ENCODE measurements at places on chromosomes 11 and 22.

GRCh38 chr11:13384908-13385640 lies 77.9 kb downstream of the BTBD10 start:
- DNase-seq: no peak

DNA sequence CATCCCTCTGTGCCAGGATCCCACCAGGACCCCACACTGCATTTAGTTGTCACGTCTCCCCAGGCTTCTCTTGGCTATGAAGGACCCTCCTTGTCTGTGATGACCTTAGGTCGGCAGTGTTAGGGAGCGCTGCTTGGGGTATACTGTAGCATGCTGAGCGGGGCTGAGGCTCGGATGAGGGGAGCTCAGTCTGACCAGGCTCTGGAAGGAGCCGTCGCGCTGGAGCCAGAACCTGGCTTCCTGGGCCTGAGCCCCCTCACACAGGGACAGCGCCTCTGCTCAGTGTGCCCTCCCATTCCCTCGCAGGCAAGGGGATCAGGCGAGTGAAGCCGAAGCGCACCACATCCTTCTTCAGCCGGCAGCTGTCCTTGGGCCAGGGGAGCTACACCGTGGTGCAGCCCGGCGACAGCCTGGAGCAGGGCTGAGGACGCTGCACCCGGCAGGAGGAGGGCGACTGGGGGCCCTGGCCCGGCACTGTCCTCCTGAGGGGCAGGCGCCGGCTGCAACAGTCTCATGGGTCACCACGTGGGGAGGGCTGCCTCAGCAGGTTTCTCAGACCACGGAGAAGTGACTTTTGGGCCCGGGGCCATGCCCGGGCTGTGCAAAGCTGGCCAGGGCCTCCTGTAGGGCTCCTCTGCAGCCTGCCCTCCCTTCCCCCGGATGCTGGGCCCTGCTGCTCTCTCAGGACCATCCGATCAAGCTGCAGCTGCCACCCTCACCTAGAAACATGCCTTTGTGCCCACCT lies 11.5 kb upstream of the NEAT1 start:
- no peak for DNase-seq

DNA sequence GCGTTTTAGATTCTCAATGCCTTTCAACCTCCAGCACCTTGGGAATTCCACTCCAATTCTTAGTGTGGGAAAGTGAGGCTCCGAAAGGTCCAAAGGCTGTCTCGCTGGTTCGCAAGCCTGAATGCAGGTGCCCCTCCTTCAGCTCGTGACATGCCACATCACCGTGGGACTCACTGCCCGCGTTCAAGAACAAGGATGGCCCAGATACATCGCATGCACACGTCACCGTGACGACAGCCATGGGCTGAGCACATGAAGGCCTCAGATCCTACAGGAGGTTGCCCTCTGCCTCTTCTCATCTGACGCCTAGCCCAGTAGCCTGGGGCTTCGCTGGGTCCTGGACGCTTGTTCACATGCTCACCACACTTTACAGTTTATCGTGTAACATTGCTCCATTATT lies 4.4 kb upstream of the LINC01488 start:
- DNase-seq: no peak

- no peak for DNase-seq
Observed at GRCh38 chr22:49632199-49633009, 195.3 kb downstream of the BRD1 start.

- DNase-seq: no peak
Observed at GRCh38 chr22:27212102-27212501, 554.7 kb downstream of the MIAT start.

DNA sequence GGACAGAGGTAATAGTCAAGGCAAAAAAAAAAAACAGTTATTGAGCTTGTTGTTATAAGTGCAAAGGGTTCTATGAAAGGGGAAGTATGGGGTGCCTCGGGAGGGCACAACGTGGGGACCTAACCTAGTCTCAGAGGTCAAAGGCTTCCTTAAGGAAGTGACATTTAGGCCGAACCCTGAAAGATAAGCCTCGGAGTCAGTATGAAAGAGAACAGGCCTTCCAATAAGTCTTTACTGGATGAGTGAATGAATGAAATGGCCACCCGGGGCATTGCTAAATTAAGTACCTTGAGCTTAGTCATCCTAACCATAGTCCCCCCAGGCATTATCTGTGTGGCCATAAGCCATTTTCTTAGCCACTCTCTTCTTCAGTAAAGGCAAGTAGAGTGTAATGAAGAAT lies 19.7 kb downstream of the FLI1 start:
- no peak for DNase-seq

DNA sequence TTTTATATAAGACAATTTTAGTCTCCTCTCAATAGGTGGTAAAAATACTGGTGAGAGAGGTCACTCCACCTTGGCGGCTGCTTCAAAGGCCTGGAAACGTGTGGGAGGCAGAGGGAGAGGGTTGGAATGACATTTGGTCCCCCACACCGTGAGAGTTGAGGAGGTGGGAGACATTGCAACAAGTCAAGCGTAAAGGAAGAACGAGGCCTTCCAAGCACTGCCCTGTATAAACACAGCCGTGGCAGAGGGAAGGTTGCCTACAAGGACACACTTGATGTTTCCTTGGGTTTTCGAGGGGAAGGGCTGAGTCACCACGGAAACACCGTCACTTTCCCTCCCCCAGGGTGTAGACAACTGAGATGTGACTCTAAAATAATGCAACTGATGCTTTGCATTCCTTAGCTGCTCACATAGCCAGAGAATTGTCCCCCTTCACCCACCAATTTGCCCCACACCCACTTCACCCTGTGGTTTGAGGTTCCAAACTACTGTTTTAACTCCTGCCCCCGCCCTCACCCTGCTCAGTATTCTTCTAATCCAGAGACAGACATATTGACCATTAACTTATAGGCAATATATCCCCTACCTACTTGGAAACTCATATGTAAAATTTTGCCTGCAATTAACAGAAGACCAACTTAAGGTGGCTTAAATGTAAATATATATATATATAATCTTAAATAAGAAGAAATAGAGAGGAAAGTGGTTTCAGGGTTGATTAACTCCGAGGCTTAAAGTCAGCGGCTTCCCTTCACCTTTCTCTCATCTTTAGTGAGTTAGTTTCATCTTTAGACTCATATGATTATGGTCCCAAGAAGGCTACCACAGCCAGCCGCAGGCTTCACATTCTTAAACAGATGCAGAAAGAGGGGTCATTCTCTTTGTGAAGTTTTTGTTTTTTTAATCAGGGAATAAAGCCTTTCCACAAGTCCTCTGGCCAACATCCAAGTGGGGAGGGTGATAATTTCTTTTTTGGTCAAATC lies 54.1 kb upstream of the BDNF start:
- DNase-seq: no peak

- DNase-seq: no peak
Observed at GRCh38 chr11:128725630-128726319, 31.9 kb downstream of the FLI1 start.

DNA sequence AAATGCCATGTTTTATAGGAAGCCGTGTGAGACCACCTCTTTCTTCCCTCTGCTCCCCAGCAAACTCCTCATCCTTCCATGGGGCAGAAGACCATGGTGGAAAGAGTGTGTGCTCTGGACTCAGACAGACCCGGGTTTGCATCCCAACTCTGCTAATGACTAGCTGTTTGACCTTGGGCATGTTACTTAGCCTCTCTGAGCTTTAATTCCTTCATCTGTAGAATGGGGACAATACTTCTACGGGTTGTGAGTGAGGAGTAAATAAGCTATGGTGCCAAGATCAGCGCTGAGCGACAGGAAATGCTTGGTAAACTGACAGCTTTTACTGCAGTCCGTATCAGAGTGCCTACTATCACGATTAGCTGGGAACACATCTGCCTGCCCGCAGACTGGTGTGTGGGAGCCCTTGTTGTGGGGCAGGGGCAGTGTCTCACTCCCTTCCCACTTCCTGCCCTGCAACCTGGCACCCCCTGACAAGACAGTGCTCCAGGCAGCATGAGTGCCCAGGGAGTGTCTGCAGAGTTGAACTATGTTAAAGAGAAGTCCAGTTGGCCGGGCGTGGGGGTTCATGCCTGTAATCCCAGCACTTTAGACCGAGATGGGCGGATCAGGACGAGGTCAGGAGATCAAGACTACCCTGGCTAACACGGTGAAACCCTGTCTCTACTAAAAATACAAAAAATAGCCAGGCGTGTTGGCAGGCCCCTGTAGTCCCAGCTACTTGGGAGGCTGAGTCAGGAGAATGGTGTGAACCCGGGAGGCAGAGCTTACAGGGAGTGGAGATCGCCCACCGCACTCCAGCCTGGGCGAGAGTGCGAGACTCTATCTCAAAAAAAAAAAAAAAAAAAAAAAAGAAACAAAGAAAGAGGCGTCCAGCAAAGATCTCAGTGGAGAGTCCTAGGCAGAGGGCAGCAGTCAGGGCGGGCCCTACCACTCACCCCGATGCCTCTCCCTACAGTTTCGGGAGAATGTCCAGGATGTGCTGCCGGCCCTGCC lies 2.2 kb downstream of the SEC14L2 start:
- DNase-seq: no peak

DNA sequence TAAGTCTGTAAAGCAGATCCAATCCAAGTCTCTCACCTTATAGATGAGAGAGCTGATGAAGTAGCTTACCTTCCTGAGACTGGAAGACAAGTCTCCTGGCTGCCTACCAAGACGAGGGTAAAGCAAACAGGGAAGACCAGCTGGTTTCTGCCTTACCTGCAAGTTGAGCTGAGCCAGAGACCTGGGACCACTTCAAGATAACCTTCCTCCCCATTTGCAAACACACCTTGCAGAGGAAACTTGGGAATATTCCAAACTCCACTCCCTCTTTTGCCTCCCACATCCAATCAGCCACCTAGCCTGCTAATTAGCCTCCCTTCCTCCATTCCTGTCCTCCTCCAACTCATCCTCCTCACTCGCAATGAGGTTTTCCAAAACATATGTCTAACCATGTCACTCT lies 23.4 kb upstream of the ROBO3 start:
- no peak for DNase-seq

DNA sequence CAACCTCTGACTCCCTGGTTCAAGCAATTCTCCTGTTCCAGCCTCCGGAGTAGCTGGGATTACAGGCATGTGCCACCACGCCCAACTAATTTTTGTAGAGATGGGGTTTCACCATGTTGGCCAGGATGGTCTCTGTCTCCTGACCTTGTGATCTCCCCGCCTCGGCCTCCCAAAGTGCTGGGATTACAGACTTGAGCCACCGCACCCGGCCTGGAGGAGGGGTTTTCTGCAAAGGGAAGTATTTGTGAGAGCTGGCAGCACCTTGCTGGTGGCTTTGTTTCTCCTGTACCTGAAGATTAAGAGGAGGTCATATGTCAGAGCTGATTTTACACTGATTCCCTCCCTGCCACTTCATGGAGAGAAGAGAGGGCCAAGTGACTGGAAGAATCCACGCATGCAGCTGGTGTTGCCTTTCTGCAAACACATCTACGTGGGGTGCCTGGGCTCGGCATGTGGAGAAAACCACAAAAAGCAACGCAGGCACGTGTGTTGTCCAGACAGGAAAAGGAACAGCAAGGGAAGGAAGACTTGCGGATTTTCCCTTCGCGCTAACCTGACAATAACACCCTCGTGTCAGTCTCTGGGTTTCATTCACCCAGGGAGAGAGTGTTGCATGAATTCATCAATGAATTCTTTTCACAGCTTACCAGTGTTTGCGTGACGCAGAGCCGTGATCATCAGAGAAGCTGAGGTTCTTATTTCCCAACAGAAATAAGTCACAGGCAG lies 61.9 kb downstream of the TSPAN18 start:
- no peak for DNase-seq

Data from stimulated activated CD4-positive, alpha-beta T cell treated with anti-CD3 and anti-CD28 coated beads, Interleukin-2, amount 100 ng/mL, for 4 hours (primary cell).